T follicular helper cell (primary cell): ENCODE measurements at places on chromosomes 7 and 10.

DNA sequence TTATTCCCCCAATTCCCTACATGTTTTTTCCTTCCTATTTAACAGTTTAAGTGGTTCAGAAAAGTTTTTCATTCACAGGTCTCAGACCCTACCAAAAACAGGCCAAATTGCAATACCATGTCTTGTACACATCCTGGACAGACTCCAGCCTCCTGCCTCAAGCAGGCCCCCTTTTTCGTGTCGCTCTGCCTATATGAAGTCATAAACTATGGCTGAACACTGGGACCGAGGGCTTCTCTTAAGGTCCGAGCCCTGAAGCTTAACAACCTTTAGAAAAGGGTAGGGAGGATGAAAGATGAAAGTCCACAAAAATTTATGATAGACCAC, 1.4 kb downstream of the FBXW4 start:
- DNase-seq: no peak

DNA sequence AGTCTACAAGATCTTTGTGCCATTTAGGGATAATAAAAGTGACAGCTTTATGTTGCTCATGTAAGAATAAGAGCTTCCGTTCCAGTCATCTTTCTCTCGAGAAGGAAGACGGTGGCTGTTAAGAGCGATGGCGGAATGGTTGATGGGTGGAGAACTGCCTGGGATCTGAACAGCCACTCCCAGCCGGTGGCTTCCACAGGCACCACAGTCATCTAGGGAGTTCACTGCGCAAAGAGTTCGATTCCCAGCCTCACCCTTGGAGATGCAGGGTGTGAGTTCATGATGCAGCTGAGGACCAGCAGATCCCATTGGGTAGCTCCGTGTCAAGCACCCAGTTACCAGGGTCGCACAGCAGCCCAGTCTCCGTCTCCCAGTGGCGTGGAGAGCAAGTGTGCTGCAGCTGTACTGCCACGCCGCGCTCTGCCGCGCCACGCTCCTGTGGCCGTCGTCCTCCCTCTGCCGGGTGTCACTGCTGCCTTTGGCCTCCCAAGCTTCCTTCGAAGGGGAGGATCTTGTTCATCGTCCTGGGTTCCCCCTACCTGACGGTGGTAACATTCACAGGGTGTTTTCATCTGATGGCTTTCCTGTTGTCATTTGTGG, 7.8 kb downstream of the SUN1 start:
- DNase-seq: no peak

DNA sequence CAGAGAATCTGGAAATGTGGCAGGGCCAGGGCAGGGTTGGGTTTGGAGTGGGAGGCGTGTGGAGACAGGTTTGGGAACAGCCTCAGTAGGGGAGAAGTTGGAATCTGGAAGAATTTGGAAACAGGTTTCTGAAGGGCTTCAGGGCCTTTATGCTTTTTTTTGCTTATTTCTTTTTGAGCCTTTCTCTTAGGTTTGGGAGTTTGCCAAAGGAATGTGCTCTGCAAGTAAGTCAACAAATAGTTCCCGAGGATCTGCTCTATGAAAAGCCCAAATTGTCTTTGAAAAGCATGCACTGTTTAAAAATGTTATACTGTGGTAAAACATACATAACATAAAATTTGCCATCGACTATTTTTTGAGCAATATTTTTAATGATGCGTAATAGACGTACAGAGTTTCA, 86.7 kb upstream of the ADRB1 start:
- no peak for DNase-seq

GRCh38 chr7:32618987-32619386, 123.7 kb downstream of the AVL9 start:
- DNase-seq: no peak

DNA sequence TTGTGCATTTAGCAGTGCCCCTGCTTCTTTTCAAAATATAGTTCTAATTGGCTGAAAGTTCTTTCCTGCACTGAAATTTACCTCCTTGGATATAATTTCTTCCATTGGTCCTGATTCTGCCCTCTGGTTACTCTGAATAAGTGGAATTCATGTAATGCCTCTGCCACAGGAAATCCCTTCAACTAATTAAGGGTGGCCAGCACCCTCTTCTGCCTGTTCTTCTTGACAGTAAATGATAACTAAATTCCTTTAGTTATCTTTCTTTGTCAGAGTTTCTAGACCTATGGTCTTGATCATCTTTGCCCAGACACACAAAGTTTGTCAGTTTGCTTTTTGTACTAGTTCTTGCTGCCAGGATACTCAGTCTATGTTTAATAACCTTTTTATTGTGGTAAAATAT, 40.2 kb downstream of the PRKCQ start:
- no peak for DNase-seq

DNA sequence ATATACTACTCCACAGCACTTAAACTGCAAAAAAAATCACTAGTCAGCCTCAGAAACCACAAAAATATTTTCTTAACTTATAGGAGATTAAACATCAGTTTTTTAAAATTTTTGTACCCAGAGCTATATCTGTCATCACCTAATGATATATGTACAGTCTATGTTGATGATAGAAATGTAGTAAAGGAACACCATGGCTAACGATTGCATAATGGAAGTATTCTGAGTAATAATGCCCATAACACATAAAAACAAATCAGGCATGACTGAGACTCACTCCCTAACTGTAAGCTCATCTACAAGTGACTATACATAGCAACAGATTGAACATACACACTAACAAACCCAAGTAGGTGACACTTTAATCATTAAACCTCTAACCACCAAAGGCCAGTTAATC, 51.3 kb downstream of the TSPAN12 start:
- DNase-seq: no peak

- DNase-seq: no peak
Measured at GRCh38 chr10:14276210-14276609, 54.5 kb downstream of the FRMD4A start.

- DNase-seq: no peak
Measured at GRCh38 chr10:110873951-110874350, 2.2 kb downstream of the PDCD4 start.

- no peak for DNase-seq
Measured at GRCh38 chr7:21771906-21772610, 173.6 kb downstream of the CDCA7L start.

DNA sequence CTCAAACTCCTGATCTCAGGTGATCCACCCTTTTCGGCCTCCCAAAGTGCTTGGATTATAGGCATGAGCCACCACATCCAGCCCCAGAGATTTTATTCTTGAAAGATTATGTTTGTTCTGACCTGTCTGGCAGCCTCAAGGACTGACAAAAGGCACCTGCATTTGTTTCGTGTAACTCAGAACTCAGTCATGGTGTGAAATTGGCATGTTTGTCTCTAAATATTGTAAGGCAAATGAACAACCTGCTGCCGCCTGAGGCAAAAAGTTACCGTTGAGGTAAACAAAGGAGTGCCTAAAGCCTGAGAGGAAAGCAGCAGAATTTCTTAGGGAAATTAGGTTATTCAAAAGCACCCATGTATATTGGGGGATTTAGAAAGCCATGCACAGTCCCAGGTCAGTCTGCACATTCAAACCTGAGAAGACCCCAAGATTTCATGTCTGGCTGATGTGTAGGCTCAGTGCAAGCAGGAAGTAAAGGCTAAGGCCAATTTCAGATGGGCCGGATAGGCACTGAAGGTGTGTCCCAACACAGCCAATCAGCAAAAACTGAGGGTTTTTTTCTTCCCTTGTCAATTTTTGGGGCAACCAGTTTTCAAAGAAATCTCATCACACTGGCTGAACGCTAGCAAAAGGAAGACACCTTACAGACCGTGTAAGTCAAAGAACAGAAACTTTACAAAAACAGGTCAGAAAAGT, 33.3 kb upstream of the HHEX start:
- no peak for DNase-seq

- DNase-seq: peak; percentile 15
Measured at GRCh38 chr10:5563991-5564536, 39.3 kb downstream of the CALML3 start.

DNA sequence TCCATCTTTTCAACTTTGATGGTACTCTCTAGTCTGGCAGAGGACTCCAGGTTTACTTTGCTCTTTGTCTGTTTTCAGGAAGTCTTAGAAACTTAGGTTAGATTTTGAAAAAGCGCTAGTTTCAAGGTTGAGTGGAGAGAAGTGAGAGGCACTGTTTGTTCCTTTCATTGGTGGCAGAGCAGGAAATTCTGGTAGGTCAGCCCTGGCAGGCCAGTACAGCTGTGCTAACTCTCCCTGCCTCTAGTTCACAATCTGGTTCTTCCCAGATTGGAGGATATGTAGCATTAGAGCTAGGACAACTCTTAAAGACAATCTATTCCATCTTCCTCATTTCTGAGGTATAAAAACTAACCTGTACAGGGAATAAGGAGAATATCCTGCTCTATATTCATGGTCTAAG, 160.9 kb upstream of the FZD1 start:
- no peak for DNase-seq

GRCh38 chr7:139034855-139035585, 822 bp downstream of the ZC3HAV1L start:
- DNase-seq: no peak

- no peak for DNase-seq
Measured at GRCh38 chr10:124590216-124591122, 128.8 kb downstream of the LHPP start.

DNA sequence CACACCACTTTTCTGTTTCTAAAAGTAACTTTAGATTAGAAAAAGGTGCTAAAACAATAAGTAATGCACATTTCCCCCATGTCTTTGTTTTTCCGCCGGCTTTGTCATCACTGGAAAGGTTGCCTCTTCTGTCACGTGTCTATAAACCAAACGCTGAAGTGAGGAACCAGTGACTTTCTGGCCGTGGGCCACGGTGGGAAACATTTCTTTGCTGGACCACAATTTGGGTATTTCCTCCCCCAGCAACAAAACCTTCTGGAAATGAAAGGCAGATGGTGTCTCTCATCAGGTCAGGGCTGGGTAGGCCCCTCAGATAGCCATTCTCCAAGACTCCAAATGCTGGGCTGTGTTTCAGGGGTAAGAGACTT, 174.5 kb downstream of the SH3PXD2A start:
- no peak for DNase-seq

DNA sequence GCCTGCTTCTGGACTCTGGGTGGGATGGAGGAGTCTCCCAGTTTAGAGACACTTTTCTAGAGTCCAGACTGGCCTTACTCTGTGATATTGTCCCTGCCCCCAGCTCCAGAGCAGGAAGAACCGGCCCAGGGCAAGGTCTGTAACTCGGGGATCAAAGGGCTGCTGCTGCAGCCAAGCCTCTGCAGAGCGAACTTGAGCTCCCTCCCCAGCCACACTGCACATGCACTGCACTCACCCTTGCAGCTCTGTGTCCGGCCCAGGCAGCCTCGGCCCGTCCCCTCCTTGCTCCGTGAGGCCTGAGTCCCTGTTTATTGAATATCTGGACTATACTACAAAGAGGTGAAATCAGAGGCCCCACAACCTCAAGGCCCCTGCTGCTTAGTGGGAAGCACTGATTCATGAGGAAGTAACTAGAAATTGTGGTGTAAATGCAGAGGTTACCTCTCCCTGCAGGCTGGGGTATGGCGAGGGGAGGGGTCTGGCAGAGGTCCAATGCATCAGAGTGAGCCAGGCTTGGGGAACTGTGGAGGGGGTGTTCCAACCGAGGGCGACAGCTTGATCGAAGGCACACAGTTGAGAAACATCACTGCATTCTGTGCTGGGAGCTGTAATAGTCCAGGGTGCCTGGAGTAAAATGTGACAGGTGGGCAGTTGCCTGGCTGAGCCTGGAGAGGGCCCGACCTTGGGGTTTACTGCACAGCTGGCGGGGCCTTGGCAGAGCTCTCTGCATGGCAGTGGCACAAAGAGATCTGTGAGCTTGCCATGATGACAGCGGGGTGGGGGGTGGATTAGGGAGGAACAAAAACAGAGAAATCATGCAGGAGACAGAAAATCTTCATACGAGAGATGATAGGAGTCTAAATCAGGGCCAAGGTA, 49.1 kb downstream of the AOC1 start:
- no peak for DNase-seq

DNA sequence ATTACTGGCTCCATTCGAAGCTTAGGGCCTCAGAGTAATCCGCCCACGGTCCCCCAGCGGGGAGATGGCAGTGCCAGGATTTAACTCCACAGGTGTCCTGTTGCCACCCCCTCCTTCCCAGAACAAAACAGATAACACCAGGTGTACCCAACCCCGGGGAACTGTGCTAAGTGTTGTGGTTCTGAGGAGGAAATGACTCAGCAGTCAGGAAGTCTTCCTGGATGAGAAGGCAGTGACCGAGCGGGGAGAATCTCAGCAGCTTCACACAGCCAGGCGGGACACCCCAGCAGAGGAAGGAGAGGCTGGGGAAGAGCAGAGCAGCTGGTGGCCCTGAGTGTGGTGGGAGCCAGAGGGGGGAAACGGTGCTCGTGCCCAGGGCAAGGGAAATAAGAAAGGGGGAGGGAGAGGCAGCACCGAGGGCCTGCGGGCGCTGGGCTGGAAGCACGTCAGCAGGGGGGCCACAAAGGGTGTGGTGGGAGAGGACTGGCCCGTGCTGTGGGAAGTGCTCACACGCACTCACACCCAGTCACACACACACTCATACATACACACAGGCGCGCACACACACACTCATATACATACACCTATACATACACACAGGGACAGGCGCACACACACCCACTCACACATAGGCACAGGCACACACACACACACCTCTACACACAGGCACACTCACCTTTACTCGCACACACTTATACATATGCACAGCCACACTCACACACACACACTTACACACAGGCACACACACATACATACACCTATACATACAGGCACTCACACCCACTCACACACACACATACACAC, 59.8 kb upstream of the CHST15 start:
- DNase-seq: peak; percentile 20

GRCh38 chr10:132498562-132499366, 38.8 kb upstream of the INPP5A start:
- DNase-seq: no peak

GRCh38 chr10:119723624-119724023, 2.2 kb upstream of the INPP5F start:
- no peak for DNase-seq

DNA sequence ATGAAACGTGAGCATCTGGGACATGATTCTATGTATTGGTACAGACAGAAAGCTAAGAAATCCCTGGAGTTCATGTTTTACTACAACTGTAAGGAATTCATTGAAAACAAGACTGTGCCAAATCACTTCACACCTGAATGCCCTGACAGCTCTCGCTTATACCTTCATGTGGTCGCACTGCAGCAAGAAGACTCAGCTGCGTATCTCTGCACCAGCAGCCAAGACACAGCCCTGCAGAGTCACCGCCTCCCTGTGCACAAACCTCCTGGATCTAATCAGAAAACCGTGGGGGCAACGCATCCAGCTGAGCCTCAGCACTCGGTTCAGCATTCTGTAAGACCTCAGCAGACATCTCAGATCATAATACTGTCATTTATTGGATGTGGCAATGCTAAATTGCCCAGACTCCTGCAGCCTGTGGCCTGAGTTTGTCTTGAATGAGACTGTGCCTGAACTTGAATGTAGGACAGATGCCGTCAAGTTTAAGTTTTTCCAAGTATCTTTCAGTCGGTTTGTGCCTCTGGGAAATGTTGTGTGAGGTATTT, 41.5 kb upstream of the PRSS58 start:
- no peak for DNase-seq

- no peak for DNase-seq
Measured at GRCh38 chr10:129628823-129629222, 161.8 kb downstream of the MGMT start.

DNA sequence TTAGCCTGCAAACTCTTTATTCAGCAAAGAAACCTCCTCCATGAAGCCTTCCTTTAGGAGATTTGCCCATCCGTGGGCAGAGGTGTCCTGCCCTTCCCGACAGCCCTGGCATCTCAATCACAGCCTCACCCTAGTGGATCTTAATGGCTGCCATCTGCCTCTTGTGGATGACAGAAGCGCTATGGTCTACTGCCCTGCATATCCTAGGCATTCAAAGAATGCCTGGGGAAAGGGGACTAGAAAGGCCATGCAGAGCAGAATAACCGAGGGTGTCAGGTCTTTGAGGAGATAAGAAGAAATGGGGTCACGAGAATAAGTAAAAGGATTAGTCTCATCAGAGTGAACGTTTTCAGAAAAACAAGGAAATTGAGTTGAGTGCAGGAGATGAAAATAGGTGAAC, 57.7 kb upstream of the SPOCK2 start:
- no peak for DNase-seq
